Stimulated activated naive CD4-positive, alpha-beta T cell treated with Interleukin-2 at 50 U/mL for 16 hours (primary cell): ENCODE measurements at places on chromosomes 13 and 19.

DNA sequence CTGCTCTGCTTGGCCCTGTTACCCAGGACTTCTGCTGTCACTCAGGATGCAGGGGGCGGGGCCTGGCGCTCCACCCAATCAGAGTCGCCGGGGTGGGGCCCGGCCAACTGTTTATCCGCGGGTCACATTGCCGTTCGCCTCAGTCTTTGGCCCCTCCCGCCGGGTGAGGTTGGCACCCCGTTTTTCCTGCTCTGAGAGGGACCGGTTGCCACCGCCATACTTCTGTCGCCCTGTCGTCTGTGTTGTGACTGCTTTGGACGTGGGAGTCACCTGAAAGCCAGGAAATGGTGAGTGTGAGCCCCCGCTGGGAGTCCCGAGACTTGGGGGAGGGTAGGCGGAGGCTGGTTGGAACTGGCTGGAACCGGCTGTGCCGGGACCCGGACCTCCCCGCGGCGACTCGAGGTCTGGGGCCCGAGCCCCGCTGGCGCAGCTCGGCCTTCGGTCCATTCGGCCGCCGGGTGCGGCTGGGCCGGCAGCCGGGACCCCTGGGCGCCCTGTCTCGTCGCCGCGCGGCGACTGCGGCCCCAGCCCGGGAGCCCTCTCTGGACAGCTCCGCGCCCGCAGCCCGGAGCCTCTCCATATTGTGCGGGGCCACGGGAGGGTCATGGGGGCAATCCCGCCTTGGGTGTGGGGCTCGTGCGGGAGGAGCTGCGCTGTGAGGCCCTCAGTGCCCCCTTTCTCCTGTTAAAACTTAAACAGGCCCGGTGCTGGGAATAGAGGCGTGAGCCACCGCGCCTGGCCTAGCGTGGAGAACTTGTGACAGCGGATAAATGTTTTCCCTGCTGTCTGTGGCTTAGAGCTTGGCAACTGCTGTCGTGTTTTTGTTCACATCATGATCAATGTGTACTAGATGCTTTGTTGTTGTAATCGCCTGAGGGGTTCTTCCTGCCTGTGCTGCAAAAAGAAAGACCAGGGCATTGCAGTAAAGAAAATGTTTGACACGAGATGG lies at the start of gene ZNF844:
Gene ZNF844, plus strand, starts transcription at position 142 of the 949 bp plus-strand sequence. Its CDS starts 143 bp downstream, at position 285.
- peak; percentile 67 for DNase-seq

GRCh38 chr19:39098365-39099269 lies 14.4 kb downstream of the ACP7 start:
- DNase-seq, result no peak

DNA sequence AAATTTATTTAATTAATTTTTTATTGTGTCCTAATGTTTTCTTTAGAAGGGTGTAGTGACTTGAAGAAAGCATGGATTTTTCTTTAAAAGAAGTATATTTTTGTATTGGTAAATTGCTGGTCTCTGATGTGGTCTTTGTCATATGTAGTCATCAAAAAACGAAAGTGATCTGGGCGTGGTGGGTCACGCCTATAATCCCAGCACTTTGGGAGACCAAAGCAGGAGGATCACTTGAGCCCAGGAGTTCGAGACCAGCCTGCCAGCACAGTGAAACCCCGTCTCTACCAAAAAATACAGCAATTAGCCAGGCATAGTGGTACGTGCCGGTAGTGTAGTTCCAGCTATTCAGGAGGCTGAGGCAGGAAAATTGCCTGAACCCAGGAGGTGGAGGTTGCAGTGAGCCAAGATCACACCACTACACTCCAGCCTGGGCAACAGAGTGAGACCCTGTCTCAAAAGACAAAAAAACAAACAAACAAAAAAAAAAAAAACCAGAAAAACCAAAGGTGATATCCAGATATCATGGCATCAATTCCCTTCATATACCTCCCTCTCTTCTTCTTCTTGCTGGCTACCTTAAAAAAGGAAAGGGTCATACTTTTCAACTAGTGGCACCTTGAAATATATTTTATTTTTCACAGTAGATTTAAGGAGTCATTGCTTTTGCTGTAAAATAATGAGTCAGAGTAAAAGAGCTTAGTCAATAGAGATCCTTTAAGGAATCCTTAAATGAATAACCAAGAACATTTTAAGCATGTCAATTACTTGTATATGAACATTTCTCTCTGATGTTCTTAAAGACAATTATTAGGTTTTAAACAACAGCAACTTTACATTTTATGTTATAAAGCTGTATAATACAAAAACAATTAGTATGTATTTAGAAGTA lies 19.9 kb downstream of the KCTD4 start:
- no peak for DNase-seq

GRCh38 chr19:5115771-5116202 lies 146.9 kb downstream of the KDM4B start:
- DNase-seq, result no peak

DNA sequence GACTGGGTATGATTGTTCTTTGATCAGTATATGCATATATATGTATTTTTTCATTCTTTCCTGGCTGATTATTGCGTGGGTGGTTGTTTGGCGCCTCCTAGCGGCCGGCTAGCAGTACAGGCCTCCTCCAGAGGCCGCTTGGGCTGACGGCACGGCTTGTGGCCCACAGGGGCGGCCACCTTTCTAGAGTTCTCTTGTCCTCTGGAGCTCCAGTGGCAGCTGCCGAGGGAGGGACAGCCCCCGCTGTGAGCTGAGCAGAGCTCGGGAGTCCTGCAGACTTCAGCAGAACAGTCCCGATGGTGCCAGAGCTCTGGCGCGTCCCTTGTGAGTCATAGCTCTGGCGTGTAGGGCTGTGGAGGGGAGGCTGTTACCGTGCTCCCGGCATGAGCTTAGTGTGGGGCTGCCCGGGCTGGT lies 22.5 kb upstream of the ZNF429 start:
- DNase-seq, result peak; percentile 38

GRCh38 chr19:21691661-21692060 lies 75.7 kb downstream of the ZNF100 start:
- no peak for DNase-seq

GRCh38 chr13:89748716-89749115 lies 1598.8 kb upstream of the MIR17HG start:
- no peak for DNase-seq

GRCh38 chr19:1276628-1277022 lies 1.3 kb downstream of the FAM174C start:
- no peak for DNase-seq

- DNase-seq, result no peak
Observed at GRCh38 chr13:60945396-60945795, 470.3 kb downstream of the PCDH20 start.

DNA sequence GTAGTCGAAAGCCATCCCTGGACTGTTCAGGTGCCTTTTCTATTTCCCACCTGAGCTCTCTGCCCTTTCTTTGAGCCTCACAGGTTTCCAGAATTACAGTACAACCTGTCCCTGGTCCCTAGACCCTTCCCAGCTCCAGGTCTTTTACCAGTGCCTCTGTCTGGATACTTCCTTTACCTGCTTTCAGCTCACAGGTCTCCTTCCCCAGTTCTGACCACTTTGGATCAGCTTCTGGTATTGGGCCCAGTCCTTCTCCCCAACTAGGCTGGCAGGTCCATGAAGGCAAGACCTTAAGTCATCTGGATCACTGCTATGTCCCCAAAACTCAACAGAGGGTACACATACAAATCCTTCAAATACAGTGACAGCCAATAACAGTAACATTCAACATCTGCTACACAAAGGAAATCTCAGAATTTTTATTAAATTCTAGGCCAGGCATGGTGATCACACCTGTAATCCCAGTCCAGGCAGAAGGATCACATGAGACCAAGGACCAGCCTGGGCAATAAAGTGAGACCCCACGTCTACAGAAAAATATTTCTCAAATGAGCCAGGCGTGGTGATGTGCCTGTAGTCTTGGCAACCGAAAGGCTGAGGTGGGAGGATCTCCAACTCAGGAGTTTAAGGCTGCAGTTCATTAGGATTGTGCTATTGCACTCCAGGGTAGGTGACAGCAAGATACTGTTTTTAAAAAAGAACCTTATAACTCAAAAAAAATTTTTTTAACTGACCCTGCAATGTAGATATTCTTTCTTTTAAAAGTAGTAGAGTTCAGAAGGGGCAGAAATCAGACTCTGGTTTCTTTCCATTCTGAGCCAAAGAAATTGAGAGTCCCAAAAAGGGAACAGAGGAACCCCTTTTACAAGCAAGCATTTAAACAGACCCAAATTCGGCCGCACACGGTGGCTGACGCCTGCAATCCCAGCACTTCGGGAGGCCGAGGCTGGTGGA lies 1.3 kb downstream of the RPS16 start:
- DNase-seq, result no peak

DNA sequence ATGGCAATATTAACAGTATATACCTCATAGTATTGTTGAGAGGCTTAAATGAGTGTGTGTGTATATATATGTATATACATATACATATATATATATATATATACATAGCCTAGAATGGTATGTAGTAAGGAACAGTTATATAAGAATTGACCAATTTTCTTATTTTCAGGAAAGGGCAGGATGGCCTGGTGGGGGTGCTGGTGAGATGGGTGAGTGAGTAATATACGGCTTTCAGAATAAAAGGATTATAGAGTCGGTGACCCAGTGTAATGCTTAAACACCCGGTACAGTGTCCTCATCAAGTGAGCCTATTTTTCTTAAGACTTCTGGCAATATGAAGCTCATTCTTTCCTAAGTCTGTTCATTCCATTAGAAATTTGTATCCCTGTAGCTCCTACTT lies 11.7 kb upstream of the FAM216B start:
- no peak for DNase-seq

- no peak for DNase-seq
Observed at GRCh38 chr13:48539550-48539949, 6.7 kb upstream of the RCBTB2 start.

- DNase-seq, result no peak
Observed at GRCh38 chr13:34419025-34419424, 523.0 kb upstream of the NBEA start.

DNA sequence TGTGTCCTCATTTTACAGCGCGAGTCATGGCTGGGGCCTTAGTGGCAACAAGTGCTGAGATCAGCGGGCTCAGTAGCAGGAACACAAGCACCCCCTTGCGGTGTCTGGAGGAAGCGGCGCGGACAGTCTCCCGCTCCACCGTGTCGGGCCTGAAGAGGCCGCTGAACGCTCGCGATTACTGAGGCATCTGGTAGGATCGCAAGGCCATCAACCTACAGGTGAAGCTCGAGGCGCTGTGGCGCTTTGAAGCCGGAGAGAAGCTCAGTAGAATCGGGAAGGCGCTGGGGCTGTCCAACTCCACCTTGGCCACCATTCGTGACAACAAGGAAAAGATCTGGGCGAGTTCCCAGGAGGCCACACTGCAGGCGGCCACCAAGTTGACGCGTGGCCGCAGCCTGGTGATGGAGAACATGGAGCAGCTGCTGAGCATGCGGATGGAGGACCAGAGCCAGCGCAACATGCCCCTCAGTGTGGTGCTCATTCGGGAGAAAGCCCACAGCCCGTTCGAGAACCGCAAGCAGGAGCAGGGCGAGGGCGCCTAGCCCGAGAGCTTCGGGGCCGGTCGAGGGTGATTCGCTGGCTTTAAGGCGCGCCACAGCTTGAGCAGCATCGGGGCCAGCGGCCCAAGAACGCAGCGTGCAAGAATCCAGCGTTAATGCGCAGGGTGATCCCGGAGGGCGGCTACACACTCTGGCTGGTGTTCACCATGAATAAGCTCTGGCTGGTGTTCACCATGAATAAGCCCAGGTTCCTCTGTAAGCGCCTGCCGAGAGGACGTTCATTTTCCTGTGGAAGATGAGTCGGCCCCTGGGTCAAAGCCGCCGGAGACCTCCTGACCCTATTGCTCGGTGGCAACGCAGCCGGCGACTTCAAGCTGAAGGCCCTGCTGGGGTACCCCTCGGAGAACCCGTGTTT lies 8.3 kb upstream of the MZF1 start:
- DNase-seq, result no peak

- DNase-seq, result no peak
Observed at GRCh38 chr19:46861691-46862502, 1.1 kb downstream of the ARHGAP35 start.

GRCh38 chr13:47004540-47004939 lies 107.7 kb upstream of the HTR2A start:
- DNase-seq, result no peak

GRCh38 chr19:55441319-55441691 lies 1.8 kb downstream of the SHISA7 start:
- no peak for DNase-seq

DNA sequence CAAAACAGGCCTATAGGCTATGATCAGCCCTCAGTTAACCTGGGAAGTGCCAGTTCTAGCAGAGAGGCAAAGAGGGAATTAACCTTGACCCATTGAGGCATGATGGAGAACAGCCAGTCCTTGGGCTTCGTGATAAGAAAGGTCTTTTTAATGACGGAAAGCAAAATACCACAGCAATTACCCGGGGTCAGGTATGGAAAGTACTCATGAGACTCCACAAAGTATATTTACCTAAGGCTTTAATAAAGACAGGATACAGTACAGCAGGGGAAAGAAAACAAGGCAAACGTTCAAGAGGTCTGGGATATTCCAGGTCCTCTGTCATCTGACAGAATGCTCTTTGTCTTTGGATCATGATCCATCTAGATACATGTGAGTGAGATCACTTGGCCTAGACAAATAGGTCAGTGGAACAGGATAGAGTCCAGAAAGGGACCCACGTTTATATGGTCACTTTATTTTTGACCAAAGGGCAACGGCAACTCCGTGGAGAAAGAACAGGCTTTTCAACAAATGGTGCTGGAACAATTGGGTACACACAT lies 52.2 kb downstream of the WDFY2 start:
- no peak for DNase-seq

- DNase-seq, result no peak
Observed at GRCh38 chr19:5172859-5173630, 167.6 kb downstream of the PTPRS start.

GRCh38 chr13:105991622-105992277 lies 543.7 kb downstream of the EFNB2 start:
- no peak for DNase-seq

DNA sequence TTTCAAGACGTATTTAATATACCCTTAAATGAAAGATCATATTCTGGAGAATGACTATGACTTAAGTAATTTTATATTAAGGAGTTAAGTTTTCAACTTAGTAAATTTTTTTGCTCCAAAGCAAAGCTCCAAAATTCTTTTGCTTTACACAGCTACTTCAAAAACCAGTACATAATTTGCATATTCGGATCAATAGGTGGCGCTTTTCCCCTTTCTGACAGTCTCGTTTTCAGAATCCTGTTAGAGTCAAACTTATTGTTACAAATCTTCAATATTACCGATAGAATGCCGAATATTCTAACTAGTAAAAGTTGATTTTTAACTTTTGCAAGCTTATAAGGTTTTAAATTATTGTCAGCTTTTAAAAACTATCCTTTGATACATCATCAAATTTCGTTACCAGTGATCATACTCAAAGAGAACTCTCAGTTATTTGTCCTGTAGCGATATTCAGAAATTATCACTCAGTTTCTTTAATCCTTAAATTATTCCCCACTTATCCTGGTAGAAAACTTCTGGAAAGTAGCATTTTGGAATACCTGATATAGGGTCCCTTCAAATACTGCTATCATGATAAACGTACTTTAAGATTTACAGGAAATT lies 852.7 kb upstream of the KLHL1 start:
- no peak for DNase-seq
